Stimulated activated naive CD4-positive, alpha-beta T cell treated with Interleukin-2 at 50 U/mL for 16 hours (primary cell): ENCODE measurements at places on chromosomes 11 and 22.

DNA sequence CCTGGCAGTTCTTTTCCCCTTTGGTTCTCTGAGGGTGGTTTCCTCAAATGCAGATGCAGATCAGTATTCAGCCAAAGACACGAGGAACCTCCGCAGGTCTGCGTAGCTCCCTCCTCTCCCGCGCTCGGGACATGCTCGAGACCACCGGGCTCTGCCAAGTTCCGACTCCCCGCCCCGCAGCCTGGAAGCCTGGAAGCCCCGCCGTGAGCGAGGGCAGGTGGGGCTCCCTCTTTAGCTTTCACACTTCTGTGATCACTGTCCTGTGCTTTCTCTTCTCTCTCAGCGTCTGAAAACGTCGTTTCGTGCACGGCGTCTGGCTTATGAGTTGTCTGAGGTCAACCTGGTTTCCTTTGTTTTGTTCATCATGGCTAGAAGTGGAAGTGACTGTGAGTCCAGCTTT is 26.6 kb downstream of the ZBED4 start:
- DNase-seq = no peak

DNA sequence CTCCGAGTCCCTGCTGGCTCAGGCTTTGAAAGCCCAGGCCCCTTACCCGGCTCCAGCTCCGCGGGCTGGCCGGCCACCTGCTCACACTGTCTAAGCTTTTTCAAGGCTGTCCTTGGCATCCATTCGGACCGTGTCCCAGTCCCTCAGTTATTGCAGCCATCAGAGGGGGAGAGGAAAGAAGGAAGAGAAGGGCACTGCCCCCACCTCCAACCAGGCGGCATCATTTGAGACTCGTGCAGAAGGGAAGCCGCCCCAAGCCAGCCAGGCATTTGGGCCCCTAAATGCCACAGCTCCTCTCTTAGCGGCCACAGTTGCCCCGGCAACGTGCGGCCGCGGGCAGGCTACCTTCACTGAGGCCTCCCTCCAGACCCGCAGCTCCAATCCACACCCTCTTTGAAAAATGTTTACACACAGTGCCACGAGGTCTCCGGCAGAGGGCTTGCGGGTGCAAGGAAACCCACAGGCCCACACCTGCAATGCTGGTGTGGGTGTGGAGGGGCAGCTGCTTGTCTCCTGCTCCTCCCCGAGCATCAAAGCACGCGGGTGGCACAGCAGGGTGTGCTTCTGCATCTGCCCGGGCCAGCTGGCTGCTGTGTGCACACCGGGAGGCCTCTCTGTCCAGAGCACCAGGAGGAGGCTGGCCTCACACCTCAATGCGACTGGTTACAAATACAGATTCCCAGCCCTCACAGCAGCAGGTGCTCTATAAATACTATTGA is 124.4 kb downstream of the CTTN start:
- DNase-seq = no peak

DNA sequence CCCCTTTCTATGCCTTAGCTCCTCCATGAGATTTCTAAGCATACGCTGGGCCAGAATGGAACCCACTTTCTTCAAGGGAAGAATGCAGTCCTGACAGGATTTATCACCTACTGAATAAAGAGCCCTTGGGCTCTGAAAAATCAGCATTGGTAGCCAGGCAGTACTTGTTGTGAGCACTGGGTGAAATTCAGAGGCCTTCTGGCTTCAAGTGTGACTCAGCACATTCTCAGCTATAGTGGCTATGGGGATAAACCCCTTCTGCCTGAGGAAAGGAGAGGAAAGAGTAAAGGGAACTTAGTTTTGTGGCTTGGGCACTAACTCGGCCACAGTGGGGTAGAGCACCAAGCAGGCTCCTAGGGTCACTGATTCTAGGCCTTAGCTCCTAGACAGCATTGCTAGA is 574.8 kb downstream of the JRKL start:
- no peak for DNase-seq

DNA sequence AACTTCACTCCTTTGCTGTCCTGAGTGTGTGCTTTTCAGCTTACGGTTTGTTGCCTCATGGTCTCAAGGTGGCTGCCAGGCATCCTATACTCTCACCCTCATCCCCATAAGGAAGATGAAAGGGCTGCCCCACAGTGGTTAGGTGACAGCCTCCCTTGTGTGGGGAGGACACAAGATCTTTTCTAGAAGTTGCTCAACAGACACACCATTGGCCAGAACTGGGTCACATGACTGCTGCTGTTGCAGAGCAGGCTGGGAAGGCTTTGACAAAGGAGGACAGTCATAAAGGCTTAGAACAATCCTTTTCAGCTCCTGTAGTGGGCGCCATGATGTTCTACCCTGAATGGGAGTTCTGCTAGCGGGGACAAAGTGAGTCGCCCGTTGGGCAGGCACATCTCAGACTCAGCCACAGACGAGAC is 69.7 kb upstream of the RASD2 start:
- no peak for DNase-seq

GRCh38 chr22:20034143-20034542 is 13.2 kb downstream of the TANGO2 start:
- no peak for DNase-seq

DNA sequence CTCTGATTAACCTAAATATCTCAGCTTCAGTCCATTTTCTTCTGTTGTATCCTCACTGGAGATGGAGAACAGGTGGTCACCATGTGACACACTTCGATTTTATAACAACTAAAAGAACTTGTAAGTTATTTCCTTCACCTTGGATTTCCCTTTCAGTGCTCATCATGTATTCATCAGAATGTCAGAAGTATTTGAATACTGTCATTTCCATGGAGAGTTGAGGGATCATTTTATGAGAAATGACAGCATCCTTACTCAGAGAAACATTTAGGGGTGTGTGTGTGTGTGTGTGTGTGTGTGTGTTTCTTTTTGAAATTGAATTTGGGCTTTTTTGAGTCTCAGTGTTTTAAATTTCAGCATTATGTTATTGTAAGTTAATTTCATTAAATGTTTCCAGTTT is 205.8 kb downstream of the ARHGAP42 start:
- no peak for DNase-seq
